ENCODE measurements at places on chromosomes 13 and 19.
A peak's percentile ranks its signal among the peaks of the same experiment; 100 is the strongest.

DNA sequence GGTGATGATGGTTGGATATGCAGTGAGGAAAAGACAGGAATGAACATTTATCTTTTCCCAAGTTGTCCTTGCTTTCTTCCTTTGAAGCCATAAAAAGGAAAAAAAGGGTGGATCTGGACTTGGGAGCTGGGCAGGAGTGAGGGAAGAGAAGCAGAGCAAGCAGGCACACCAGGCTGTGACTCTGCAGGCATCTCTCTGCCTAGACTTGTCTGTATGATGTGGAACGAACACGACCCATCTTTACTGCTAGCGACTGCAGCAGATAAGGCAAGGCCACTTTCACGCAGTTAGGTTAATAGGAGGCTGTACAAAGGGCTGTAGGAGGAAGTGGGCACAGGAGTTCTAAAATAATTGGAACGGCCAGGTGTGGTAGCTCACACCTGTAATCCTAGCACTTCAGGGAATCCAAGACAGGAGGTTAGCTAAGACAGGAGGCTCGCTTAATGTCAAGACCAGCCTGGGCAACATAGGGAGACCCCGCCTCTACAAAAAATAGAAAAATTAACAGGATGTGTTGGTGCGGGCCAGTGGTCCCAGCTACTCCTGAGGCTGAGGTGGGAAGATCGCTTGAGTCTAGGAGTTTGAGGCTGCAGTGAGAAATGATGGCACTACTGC lies 961 bp upstream of the URI1 start:
- DNase-seq = no peak
- peaks cover 12% of the 10 kb centered on the region for H3K27me3 ChIP-seq
- H3K4me3 ChIP-seq = no peak overlapping the region
- H3K4me1 ChIP-seq = peaks cover 23% of the 10 kb centered on the region

GRCh38 chr19:2969104-2969504 lies 8.3 kb upstream of the TLE6 start:
- no peaks in the 10 kb centered on the region for H3K4me1 ChIP-seq
- no peak for DNase-seq
- no peak overlapping the region for H3K27ac ChIP-seq

DNA sequence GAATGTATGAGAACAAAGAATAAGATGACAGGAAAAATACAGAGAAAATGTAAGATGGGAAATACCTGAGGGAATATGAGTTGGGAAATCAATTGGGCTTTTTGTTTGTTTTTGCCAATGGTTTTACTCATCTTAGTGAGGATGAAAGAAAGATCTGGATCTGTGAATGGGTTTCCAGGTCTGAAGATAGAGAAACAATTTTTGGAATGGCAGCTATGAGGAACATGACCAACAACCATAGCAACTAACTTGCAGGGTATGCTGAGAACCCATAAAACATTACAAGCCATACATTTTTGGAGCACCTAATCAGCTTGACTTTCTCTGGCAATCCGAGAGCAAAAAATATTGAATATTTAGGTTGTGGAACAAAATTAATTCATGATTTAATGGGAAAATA lies 290.0 kb downstream of the KCTD12 start:
- no peak for DNase-seq
- no peaks in the 10 kb centered on the region for H3K4me1 ChIP-seq
- H3K36me3 ChIP-seq = no peaks in the 10 kb centered on the region
- H3K4me3 ChIP-seq = no peak overlapping the region

DNA sequence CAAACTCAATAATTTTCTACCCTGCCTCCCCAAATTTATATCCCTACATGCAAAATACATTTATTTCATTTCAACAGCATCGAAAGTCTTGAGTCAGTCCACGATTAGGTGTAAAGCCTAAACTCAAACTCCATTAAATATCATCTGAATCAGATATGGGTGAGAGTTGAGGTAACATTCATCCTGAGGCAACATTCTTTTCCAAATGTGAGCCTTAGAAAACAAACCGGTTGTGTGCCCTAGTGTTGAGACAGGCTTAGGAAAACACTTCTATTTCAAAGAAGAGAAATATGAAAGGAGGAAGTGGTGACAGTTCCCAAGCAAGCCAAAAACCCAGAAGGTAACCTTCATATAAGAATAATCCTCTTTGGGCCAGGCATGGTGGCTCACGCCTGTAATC lies 12.1 kb upstream of the ZNF441 start:
- no peaks in the 10 kb centered on the region for H3K27me3 ChIP-seq
- DNase-seq = no peak
- H3K4me3 ChIP-seq = no peak overlapping the region
- H3K36me3 ChIP-seq = no peaks in the 10 kb centered on the region
- no peak overlapping the region for H3K27ac ChIP-seq

DNA sequence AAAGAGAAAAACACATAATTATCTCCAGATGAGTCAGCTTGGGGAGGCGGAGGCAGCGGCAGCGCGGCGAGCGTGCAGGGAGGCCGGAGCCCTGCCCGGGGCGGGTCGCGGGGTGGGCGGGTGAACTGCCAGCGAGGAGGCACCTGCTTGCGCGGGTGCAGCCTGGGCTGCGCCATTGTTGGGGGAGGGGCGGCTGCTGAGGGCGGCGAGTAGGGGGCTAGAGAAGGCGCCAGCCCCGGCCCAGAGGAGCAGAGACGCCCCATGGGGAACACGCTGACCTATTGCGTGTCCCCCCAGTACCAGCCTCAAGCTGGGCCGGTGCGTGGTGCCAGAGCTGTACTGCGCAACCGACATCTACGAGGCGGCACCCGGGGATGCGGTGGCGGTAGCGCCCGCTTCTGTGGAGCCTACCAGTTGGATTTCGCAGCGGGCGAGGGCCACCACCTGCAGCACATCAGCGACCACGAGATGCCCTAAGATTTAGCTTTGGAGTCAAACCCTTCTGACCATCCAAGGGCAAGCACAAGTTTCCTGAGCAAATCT lies 16.7 kb downstream of the ZNF100 start:
- H3K4me3 ChIP-seq = no peak overlapping the region
- no peak for DNase-seq
- H3K27ac ChIP-seq = no peak overlapping the region
- H3K27me3 ChIP-seq = no peaks in the 10 kb centered on the region
- H3K4me1 ChIP-seq = no peaks in the 10 kb centered on the region

GRCh38 chr19:35144259-35144599 lies 1.2 kb downstream of the FXYD7 start:
- H3K4me3 ChIP-seq = no peak overlapping the region
- peak; percentile 16 for DNase-seq
- no peaks in the 10 kb centered on the region for H3K36me3 ChIP-seq
- no peak overlapping the region for H3K27ac ChIP-seq

DNA sequence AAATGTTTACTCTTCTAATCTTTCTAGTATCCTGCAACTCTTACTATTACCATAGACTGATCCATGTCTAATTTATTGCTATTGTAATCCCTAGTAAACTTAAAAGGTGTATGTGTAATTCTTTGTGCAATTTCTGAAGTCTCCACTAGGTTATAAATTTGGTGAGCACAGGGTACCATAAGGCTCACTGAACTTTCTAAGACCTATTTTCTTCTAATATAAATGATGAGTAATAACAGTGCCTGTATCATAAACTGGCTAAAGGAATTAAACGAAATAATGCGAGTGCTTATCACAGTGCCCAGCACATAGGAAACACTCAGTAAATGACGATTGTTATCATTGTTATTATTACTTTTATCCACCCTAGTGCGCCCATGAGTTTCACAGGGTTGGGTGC lies 119.1 kb downstream of the KLF12 start:
- H3K4me1 ChIP-seq = no peaks in the 10 kb centered on the region
- no peak overlapping the region for H3K4me3 ChIP-seq
- no peaks in the 10 kb centered on the region for H3K36me3 ChIP-seq

- H3K4me3 ChIP-seq = no peak overlapping the region
- H3K27ac ChIP-seq = no peak overlapping the region
- no peaks in the 10 kb centered on the region for H3K4me1 ChIP-seq
- DNase-seq = peak; percentile 37
- H3K27me3 ChIP-seq = no peaks in the 10 kb centered on the region
These were observed 91.7 kb upstream of the ANKRD10 start for GRCh38 chr13:111006506-111007031.

DNA sequence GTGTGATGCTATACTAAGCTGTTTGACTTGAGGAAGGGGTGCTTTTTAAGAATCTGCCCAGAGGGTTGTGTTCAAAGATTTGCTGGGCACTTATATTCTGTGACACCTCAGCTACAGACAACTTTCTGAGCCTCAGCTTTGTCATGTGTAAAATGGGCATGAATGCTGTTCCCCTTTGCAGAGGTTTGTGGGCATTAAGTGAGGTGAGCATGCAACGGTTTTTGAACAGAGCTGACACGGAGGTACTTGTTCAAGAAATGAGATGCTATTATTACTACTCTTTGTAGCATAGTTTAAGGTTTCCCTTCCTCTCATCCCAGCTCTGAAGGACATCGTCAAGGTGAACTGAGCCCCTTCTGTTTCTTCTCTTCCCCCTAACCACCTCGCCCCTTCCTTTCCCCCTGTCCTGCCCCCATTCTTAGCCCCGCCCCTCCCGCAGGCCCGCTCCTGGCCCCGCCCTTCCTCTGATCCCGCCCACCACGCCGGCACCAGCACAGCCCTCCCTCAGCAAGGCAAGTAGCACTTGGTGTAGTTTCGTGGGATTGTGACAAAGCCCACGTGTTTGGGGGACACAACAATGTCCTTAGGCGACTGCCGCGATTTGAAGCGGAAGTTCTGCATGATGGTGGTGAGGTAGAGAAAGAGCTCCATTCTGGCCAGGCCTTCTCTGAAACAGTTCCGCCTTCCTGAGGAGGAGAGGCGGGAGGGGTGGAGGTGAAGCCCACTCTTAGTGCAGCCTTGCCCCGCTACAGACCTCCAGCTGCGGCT lies 26.1 kb upstream of the CYP2A7 start:
- H3K4me3 ChIP-seq = no peak overlapping the region
- DNase-seq = peak; percentile 24
- H3K27ac ChIP-seq = no peak overlapping the region
- H3K4me1 ChIP-seq = no peaks in the 10 kb centered on the region
- H3K36me3 ChIP-seq = no peaks in the 10 kb centered on the region

Measured in neural progenitor cell (in vitro differentiated cells).